CD14-positive monocyte (primary cell): ENCODE measurements at places on chromosomes 7 and 10.

GRCh38 chr10:1274701-1275544 is 218.7 kb downstream of the WDR37 start:
- no peak for DNase-seq

DNA sequence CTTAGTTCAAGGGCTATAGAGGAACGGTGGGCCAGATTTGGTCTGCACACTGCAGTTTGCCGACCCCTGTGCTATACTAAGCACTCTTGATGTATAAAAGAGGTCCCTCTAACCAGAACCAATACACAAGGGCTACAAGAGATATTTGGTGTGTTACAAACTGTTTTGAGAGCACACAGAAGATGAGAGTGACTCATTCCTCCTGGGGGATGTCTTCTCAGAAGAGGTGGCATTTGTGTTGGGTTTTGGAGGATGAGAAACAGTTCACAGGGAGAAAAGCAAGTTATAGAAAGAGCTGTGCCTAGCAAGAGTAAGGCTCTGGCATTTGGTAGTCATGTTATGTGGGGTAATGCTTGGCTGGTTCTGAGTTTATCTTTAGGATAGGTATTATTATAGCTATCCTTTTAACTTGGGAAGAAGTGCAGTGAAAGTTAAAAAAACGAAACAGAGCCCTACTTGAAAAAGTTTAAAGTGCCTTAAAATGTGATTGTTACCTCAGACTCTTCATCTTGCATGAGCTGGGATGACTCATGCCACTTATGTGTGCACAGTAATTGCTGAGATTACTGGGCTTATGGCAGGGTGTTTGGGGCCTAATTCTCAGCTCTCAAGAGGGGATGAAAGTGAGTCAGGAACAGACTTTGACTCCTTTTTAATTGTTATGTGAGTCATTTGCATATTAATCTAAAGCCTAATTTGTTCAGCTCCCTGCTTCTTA is 160.4 kb downstream of the KIF20B start:
- DNase-seq, result no peak

- DNase-seq, result no peak
These were observed 300.0 kb upstream of the FZD8 start for GRCh38 chr10:35942057-35942456.

DNA sequence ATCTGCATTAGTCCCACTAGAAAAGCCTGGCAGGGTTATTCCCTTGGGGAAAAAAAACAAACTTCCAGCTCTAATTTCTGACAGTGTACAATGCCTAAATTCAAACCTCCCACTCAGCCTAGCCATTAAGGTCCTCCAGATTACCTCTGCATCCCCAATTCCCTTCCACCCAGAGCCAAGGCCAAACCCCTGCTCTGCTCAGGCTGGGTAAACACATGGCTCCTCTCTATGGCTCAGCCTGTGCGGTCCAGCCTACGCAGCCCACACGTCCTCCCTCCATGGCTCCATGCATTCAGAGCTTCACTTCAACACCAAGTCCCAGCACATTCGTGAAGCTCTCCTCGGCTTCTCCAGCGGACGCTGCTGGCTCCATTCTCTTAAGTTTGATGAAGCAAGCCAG is 5.2 kb downstream of the DLG5 start:
- DNase-seq, result no peak

- no peak for DNase-seq
These were observed 27.9 kb upstream of the AOAH start for GRCh38 chr7:36752026-36752711.

GRCh38 chr7:116955801-116956476 is 2.6 kb downstream of the ST7 start:
- DNase-seq, result no peak

DNA sequence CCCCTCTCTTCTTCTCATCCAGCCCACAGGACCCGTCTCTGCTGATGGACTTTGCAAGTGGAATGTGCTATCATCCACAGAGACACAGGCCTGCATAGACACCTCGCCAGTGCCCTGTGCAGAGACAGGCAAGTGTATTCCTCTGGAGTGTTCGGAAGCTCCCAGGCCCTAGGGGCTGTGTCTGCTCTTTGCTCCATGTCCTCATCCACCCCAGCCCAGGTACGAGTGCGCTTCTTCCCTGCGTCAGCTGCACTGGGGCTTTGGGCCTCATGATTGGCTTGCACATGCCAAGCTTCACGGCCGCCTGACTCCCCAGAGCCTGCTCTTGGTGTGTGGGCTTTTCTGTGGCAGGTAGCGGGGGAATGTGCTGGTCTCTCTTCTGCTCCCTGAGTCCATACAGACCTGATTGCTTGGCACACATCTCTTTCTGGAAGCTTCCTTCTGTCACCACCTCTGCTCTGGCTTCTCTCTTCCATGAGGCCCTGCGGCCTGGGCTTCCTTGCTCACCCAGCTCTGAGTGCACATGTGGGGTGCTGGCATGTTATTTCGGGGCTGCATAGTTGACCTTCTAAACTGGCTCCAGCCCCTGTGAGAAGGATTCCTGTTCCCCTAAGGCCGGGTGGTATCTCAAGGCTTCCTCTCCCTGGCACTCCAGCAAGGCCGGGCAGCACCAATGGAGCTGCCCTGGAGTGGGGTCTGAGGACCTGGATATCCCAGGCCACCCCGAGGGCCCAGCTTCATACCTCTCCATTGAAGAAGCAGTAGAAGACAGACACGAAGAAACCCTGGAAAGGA is 27.8 kb downstream of the CRHR2 start:
- no peak for DNase-seq

GRCh38 chr7:96188591-96188991 is 133.3 kb downstream of the SLC25A13 start:
- DNase-seq, result no peak

- no peak for DNase-seq
These were observed 39.1 kb downstream of the LRRC20 start for GRCh38 chr10:70343312-70343711.

DNA sequence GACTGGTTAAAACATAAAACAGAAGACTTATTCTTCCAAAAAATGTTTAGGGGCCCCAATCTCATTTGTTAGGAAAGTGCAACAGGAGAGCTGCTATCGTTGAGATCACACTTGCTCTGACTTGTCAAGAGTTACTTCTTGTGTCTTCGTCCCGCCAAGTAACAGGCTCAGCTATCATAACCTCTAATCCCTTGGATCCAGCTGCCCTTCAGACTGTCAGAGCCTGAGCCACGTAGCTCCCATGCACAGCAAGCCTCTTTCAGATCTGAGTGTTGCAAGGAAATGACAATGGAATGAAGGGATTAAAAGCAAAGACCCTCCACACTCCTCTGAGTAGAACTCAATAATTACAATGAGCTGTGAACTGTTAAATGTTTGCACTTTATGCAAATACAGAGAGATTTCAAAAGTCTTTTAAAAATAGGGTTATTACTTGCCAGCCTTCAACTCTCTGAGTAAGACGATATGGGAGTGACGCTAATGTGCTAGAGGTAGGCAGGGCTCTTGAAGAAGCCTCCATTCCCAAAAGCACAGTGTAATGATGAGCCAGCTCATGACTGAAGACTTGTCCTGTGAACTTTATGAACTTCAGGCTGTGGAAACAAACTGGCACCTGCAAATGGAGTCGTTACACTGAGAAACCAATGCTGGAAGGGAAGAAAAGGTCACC is 28.4 kb upstream of the CDK13 start:
- DNase-seq, result no peak

DNA sequence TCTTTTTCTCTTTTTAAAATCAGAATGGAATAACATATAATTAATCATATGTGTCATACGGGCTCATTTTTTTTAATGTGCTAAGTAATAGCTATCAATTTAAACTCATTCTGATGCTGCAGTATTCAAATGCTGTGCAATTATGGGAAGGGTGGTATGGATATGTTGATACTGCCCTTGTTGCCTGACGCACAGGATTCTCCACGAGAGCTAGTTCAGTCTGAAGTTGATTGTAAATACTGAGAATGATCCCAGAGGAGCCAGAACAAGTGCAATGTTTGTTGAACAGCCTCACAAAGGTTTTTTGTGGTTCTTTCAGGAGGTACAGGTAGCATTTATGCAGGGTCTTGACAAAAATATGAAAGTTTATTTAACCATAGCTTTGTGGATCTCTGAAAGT is 13.4 kb downstream of the NPY start:
- DNase-seq, result no peak

- DNase-seq, result no peak
These were observed 35.3 kb downstream of the ANXA11 start for GRCh38 chr10:80170026-80170425.

GRCh38 chr10:44316187-44316921 is 68.5 kb downstream of the CXCL12 start:
- no peak for DNase-seq

- no peak for DNase-seq
These were observed 315.5 kb downstream of the MAGI2 start for GRCh38 chr7:79137942-79138341.

- no peak for DNase-seq
These were observed 973 bp downstream of the SDK1 start for GRCh38 chr7:3301831-3302618.

GRCh38 chr10:10564081-10564794 is 453.4 kb upstream of the CELF2 start:
- DNase-seq, result no peak

GRCh38 chr10:27884185-27884641 is 114.7 kb downstream of the ODAD2 start:
- DNase-seq, result no peak

DNA sequence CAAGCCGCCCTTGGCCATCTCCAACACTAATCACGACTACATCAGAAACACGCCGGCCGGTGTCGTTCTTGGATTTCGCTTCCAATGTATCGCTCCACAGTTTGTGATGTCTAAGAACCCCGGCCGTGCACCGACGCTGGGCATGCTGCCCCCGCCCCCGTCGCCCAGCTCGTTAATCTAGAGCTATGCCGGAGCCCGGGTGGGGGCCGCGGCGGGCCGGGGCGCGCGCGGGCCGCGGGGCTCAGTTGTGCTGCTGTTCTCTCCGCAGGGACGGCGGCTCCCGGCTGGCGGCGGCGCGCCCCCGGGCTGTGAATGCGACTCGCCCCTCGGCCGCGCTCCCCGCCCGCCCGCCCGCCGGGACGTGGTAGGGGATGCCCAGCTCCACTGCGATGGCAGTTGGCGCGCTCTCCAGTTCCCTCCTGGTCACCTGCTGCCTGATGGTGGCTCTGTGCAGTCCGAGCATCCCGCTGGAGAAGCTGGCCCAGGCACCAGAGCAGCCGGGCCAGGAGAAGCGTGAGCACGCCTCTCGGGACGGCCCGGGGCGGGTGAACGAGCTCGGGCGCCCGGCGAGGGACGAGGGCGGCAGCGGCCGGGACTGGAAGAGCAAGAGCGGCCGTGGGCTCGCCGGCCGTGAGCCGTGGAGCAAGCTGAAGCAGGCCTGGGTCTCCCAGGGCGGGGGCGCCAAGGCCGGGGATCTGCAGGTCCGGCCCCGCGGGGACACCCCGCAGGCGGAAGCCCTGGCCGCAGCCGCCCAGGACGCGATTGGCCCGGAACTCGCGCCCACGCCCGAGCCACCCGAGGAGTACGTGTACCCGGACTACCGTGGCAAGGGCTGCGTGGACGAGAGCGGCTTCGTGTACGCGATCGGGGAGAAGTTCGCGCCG is 1.9 kb downstream of the VWC2 start:
- no peak for DNase-seq

GRCh38 chr7:68840991-68841390 is 757.3 kb upstream of the AUTS2 start:
- no peak for DNase-seq

DNA sequence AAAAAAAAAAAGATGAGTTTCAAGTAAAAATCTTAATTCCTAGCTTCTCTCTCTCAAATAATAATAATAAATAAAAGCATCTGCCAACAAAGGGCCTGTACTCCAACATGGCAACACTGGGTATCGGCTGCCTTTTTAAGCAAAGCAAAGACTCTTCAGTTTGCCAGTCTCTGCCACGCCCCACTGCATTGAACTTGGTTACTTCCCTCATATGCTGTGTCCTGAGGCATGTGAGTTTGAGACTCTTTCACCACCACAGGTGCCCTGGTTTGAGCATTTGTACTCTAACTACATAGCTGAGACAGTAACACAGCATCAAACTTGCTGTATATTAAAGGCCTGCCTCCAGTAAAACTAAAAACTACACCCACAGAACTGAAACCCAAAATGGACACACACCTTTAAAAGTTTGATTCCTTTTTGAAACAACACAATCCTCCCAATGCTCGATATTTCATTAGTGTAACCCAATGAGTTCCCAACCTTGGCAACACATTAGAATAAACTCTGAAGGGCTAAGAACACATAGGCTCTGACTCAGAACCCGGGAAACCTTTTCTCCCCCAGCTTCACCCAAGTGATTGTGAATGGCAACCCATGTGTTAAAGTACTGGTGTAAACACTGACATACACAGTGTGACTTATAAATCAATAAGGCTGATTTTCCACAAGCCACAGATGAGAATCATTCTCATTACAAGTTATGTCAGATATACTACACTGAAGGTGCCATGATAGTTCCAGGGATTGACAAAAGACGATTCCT is 12.0 kb downstream of the JAZF1 start:
- no peak for DNase-seq

- no peak for DNase-seq
These were observed 29.2 kb upstream of the RTKN2 start for GRCh38 chr10:62297857-62298256.

DNA sequence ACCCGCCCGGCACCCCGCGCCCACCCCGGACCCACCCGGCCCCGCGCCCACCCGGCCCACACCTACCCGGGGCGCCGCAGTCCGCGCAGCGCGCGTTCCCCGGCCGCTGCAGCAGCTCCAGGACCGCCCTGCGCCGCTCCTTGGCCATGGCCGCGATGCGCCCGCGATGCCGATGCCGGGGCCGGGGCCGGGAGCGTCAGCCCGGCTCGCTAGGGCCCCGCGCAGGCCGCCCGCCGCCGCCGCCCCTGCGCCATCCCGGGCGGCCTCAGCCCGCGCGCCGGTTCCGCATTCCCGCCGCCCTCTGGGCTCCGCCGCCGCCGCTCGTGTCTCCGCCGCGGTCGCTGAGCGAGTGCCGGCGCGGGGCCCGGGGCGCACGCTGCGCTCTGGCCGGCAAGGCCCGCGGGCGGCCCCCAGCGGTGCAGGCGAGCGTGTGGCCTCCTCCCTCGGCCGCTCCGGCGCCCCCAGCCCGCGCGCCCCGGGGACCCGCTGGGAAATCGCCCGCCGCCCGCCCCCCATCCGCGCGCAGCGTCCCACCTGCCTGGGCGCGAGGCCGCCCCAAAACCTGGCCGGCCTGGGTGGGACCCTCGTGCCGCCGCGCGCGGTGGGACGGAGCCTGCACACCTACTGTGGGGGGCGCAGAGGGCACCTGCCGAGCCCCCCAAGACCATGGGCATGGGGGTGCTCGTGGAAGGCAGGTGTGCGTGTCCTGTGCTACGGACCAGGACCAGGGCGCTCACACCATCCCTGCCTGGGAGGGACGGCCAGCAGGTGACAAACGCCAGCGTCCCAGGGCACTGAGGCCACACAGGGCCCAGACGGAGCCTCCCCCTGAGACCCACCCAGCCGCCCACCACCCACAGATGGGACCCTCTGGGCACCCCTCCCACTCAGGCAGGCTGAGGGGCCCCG is at the start of gene ADAP1:
TSS of gene ADAP1 (minus strand) at position 351 of the 909 bp plus-strand sequence. CDS start at position 148, 203 bp downstream.
- DNase-seq, result peak; percentile 82
